ENCODE measurements at places on chromosomes 3 and 15.
A peak's percentile ranks its signal among the peaks of the same experiment; 100 is the strongest.

GRCh38 chr3:196237203-196237602 is 20.9 kb downstream of the SLC51A start:
- no peak for DNase-seq

DNA sequence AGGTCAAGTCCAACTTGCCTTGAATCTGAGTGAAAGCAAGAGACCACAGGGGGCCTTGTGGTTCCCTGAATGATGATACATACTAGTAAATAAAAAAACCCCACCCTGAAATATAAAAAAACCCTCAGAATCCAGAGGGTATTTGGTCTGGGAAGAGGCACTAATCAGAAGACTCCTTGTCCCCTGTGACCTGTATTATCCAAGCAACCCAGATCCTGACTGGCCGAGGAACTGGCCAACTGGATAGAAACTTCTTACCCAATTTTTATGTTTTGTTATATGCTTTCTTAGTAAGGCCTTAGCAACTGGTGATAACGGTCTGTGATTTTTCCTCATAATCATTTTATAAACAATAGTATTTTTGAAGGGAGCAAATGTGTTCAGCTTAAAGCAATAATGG is 17.5 kb downstream of the ABI3BP start:
- no peak for DNase-seq

GRCh38 chr3:35065891-35066290 is 573.4 kb upstream of the ARPP21 start:
- no peak for DNase-seq

GRCh38 chr3:118808723-118809122 is 225.9 kb downstream of the IGSF11 start:
- no peak for DNase-seq

DNA sequence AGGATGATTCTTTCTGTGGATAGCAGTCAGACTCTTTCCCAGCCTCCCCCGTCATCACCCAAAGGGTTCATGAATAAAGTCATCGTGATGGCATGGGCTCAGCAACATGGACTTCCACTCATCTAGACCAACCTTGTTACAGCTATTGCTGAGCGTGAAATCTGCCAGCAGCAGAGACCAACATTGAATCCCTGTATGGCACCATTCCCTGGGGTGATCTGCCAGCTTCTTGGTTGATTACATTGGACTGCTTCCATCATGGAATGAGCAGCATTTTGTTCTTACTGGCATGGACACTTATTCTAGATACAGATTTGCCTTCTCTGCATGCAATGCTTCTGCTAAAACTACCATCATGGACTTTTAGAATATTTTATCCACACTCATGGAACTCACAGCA is 195.6 kb upstream of the AZI2 start:
- no peak for DNase-seq

DNA sequence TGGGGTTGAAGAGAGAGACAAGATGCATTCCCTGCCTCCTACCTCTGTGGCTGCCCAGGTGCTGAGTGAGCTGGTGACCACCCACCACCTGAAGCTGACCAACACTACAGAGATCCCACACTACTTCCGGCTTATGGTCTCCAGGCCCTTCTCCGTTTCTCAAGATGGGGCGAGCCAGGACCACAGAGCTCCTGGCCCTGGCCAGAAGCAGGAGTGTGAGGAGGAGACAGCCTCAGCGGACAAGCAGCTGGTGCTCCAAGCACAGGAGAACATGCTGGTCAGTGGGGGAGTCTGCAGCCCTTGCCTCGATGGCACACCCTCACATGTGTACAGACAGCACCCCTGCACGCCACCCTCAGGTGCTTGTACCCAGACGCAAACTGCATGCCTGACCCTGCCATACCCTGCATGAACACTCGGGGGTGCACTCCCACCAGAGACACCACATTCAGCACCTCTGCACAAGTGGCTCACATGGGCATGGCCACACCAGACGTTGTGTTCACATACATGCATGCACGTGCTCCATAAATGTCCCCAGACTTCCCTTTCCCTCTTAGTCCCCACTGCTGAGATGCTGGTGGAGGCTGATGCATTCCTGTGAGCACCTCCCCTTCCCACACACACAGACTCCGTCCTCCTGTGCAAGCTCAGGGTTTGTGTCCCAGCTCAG is 19.0 kb downstream of the ACAA1 start:
- DNase-seq: peak; percentile 62

DNA sequence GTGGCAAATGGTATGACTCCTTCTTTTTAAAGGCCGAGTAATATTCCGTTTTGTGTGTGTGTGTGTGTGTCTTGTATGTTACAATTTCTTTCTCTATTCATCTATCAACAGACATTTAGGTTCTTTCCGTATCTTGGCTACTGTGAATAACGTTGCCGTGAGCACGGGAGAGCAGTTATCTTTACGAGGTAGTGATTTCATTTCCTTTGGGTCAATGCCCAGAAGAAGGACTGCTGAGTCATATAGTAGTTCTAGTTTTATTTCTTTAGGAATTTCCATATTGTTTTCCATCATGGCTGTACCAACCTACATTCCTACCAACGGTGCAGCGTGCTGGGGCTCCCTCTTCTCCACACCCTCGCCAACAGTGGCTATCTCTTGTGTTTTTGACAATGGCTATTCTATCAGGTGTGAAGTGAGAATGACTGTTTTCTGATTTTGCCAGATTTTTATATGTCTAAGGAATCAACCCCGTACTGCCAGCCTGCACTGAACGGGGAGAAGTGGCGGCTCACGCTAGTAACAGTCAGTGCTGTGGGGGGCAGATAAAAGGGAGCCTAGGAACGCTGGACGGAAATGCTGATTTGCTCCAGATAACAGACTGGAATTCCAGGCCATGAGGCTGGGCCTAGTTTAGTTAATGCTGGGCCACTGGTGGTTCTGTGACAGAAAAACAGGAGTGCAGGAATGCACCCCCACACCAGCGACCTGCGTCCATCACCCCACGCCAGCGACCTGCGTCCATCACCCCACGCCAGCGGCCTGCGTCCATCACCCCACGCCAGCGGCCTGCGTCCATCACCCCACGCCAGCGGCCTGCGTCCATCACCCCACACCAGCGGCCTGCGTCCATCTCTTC is 168.1 kb downstream of the XXYLT1 start:
- DNase-seq: no peak

DNA sequence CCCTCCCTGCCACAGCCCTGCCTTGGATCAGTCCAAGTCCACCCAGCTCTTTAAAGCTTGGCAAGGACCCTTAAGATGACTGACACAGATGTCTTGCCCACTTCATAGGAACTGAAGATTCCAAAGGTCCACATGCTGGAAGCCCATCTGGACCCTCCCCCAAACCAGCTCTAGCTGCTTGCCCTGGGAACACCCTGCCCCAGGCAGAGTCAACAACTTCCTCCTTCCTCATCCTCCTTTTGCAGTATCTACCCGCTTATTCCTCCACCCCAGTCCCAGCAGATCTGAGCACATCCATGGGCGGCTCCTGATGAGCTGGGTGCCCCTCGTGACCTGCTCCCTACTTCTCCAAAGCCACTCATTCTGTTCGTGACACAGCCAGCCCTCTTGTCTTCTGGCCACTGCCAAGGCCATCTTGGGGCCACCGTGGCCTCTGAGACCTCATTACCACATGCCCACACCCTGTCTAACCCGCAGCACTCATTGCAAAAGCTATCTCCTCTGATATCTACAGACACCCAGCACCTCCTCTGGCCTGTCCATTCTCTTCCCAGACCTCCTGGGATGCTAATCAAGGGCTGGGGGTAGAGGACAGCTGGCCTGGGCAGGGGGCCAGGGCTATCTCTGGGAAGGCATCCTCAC is 2.0 kb upstream of the PFKFB4 start:
- DNase-seq: no peak

DNA sequence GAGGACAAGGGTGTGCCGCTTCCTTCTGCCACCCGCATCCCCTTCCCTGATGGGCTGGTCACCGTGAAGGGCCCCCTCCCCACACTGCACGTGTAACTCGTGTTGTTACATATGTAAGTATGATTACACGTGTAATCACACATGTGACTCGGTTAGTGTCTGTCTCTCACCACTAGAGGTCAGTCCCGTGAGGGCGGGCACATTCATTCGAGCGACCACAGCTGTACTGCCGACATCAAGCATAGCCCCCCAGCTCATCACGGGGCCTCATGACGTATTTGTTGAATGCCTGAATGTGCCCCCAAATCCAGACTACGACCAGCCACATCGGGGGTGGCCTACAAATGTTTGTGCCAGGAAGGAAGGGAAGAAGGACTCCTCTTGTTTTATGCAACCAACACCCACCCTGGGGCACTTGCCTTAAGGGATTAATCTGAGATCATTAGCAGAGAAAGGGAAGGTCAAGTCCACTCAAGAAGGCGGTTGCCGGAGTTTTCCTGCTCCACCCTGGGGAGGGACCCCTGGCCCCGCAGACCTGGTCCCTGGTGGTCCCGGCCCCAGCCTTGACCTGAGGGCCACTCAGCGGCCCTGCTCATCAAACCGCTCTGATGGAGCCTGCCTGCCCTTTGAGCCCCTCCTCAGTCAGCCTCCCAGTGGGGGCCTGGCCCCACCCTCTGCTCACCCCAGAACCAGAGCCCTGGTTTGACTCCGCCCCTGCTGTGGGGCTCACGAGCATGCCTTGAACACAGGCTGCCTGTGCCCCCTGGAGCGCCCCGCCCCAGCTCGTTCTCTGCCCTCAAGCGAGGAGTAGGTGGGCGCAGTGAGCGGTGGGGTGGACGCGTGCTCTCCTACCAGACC is 52.8 kb downstream of the RGMA start:
- peak; percentile 49 for DNase-seq

DNA sequence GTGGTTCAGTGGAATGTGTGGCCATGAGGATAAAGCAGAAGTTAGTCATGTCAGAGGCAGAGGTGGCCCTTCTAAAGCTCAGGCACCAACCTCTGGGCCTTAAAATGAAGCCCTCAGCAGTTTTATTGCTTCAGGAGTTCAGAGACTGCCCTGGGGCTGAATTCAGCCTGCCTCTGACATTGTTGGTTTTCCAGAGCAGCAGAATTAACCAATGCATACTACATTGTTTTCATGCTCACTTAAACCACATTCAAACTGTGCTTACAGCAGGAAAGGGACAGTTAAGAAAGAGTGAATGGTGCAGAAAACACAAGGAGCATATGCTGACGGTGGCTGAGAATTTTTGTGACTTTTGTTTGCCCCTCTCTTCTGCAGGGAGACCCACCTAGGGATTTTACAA is 320.2 kb downstream of the CHST2 start:
- DNase-seq: no peak

DNA sequence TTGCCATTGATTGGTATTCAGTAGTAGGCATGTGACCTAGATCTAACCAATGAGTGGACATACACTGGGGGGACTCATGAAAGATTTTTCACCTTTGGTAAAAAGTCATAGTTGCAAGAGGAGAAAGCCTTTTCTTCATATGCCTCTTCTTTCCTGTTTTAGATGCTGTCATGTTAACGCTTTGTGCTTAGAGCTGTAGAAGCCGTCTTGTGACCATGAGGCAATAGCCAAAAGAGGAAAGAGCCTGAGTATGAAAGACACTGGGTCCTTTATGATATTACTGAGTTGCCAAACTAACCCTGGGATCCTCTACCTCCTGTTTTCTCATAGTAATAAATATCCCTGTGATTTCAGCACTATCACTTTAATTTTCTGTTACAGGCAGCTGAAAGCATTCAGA is 396.0 kb downstream of the FHIT start:
- no peak for DNase-seq

- DNase-seq: no peak
These were observed 405.9 kb upstream of the TBL1XR1 start for GRCh38 chr3:177603148-177603603.

- DNase-seq: no peak
These were observed at the start of gene HGD for GRCh38 chr3:120682095-120682681. TSS of gene HGD (minus strand) at chr3:120682239. CDS start at chr3:120682111, 128 bp downstream.

- DNase-seq: no peak
These were observed 629.1 kb downstream of the MECOM start for GRCh38 chr3:169034401-169034800.

GRCh38 chr15:58931987-58932588 is 1.4 kb downstream of the SLTM start:
- no peak for DNase-seq

DNA sequence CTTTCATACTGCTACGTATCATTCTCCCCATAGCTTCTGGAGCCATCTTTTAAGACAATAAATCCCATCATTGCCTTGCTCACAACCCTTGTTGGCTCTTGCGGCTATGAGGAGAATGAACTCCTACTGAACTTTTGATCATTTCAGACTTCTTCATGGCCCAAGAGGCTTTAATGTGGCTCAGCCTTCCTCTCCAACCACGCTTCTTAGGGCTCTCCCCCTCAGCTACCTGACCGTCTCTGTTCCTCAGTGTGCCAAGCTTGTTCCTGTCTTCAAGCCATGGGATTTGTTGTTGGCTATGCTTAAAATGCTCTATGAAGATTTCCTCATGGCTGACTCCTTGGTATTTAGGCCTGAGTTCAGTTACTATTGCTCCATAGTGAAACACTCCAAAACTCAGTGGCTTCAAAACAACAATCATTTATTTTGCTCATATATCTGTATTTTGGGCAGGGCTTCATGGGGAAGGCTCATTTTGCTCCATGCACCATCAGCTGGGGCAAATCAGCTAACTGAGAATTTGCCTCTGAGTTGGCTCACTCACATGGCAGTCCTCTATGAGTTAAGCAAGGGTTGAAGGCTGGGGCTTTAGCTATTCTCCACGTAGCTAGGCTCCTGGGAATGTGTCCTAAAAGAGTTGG is 47.5 kb downstream of the FOXL2 start:
- DNase-seq: no peak

- no peak for DNase-seq
These were observed 612.8 kb downstream of the ZPLD1 start for GRCh38 chr3:103047640-103048039.

DNA sequence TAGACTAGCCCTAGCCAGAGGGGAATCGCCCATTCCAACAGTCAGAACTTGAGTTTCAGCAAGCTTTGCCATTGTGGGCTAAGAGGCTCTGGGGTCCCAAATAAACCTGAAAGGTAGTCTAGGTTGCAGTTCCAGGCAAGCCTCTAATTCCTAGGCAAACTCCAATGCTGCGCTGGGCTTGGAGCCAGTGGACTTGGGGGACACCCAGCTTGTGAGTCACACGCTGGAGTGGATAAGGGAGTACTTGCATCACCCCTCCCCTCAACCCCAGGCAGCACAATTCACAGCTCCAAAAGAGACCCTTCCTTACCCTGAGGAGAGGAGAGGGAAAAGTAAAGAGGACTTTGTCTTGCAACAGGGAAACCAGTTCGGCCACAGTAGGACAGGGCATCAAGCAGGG is 105.2 kb upstream of the DPPA4 start:
- DNase-seq: no peak

- no peak for DNase-seq
These were observed 47.7 kb upstream of the PLXND1 start for GRCh38 chr3:129654131-129654530.

GRCh38 chr3:55619046-55619808 is 132.1 kb upstream of the WNT5A start:
- no peak for DNase-seq

DNA sequence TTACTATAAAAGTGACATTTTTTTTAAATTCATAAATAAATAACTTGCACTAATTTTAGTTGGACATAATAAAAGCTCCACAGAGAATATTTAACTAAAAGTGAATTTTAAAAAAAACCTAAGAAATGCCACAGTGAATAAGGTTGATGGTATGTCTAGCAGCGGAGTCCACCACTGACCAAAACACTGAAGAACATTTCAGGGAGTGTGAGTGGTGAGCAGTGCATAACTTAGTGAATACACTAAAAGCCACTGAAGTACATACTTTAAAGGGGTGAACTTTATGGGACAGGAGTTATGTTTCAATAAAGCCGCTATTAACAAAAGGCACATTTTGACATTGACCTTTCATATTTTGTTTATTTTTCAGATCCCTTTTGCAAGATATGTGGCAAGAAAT is 32.3 kb downstream of the SRP14 start:
- DNase-seq: no peak
